Hepatic stellate cell (primary cell): ENCODE measurements at places on chromosomes 11 and 22.

DNA sequence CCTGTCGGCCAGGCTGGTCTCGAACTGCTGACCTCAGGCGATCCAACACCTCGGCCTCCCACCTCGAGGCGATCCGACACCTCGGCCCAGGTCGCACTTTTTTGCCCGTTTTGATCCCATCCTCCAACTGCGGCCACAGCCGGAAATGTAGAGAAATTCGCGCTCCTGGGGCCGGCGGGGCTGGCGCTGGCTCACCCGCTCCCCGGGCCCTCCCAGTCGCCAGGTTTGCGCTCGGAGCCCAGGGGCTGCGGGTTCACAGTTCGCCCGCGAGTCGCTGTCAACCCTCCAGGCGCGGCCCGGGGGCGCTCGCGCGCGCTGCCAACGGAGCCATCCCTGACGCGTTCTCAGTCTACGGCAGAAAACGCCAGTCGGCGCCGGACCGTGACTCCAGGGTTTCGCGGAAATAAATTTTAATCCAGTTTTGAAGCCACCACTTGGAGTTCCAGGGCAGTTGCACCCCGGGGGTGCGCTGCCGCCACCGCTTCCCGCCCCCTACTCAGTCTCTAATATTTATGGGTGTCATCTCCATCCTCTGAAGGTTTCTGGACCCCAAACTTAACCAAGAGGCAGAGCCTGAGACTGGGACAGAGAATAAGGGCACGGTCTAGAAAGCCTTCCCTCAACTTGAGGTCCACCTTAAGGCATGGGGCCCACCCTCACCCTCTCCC is 1.5 kb upstream of the KLHDC7B start:
- DNase-seq = peak; percentile 88

GRCh38 chr11:117803896-117804295 is 6.9 kb upstream of the DSCAML1 start:
- DNase-seq = no peak

DNA sequence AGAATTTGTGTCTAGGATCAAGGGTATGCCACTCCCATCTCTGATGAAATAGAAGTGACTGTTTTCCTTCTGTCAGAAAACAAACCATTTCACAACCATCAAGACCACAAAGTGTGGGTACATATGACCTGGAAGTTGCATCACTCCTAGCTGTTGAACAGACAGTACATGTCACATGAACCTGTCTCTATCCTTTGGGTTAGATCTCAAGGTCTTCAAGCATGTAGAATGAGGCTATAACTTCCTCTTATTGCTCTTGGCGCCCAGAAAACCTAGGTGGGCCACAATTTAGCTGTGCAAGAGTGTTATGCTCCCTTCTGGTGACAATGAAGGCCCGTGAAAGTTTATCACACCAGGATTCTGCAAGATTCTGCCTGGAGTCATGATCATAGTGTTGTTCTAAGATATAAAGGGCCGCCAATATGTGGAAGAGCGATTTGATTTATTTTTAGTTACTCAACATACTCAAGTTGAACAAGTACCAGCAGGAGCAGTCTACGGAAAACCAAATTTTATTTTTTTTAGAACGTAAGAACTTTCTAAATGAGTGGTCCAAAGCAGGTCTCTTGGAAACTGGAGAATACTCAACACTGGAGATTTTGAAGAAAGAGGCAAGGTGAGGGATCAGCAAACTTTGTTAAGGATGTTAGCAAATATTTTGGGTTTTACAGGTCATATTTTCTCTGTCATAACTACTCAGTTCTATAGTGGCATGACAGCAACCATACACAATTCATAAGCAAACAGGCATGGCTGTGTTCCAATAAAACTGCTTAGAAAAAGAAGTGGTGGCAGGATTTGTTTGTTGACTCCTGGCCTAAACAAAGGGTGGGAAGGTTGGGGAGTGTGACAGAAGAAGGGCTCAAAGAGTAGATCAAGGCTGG is 101.8 kb downstream of the USP35 start:
- no peak for DNase-seq

DNA sequence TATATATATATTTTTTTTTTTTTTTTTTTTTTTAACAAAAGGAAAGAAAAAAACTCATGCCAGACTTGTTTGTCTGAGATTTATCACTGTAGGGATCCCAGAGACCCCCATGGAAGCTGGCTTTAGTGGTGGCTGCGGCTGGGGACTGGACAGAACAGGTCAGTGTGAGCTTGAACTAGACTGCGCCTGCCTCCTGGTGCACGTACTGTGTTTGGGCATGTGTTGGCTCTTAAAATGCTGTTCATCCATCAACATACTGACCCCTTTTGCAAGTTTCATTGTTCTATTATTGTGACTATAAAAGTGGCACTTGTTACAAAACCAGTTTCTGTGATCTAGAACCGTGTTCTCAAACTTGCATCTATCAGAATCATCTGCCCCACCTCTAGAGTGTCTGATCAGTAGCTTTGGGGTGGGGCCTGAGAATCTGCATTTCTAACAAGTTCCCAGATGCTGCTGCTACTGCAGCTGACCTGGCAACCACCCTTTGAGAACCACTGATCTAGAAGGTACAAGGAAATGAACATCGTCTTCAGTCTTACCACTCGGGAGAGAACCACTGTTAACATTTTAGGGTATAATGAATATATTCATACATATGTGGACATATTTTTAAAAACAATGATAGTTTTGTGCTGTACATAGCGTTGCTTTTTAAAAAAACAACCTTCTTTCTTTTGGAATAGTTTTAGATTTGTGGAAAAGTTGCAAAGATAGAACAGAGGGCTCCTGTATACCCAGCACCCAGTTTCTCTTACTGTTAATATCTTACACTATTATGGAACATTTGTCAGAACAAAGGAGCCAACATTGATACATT is 54.0 kb downstream of the ZNRF3 start:
- no peak for DNase-seq

DNA sequence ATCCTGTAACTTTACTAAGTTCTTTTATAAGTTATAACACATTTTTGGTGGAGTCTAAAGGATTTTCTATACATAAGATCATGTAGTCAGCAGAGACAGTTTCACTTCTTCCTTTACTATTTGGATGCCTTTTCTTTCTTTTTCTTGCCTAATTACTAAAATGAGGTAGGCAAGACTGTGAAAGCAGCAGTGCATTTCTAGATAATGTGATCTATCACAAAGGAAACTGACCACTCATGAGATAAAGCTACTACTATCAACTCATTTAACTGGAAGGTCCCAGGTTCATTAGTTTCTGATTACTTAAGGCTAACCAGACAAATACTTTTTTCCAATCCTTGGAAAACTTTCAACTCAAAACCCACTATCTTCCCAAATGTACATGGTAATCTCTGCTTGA is 196.2 kb upstream of the E2F8 start:
- DNase-seq = no peak

DNA sequence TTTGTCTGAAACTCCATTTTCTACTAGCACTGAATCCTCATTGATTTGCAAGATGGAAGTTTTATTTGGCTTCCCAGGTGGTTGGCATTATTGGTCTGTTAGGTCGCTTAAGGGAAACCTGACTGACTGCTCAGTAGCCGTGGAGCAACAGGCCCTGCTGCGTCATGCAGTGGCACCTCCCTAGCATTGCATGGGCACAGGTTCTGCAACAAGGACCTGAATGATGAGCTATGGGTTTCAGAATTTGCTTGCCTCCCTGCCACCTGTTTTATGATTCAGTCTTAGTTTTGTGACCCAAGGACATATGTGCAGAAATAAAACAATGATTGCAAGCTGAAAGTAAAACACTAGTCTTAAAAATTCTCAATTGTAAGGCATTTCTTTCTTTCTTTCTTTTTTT is 128.5 kb downstream of the SLC1A2 start:
- no peak for DNase-seq

DNA sequence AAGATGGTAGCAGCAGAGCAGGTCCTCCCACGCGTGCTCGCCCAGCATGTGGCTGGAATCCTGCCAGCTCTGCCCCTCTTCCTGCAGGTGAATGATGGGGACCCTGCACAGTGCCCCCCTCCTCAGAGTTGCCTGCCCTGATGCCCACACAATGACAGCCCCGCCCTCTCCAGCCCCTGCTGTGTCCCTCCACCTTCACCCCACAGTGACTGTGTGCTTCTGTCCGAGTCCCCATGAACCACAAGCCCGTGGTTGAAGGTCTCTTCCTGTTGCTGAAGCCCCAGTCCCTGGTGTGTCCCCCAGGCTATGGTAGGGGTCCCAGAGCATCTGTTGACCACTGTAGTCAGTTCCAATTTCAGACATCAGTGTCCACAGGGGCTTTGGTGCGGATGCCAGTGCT is 71.0 kb downstream of the BRD1 start:
- DNase-seq = no peak

- peak; percentile 47 for DNase-seq
These were observed 4.3 kb upstream of the OR51V1 start for GRCh38 chr11:5204787-5205186.

DNA sequence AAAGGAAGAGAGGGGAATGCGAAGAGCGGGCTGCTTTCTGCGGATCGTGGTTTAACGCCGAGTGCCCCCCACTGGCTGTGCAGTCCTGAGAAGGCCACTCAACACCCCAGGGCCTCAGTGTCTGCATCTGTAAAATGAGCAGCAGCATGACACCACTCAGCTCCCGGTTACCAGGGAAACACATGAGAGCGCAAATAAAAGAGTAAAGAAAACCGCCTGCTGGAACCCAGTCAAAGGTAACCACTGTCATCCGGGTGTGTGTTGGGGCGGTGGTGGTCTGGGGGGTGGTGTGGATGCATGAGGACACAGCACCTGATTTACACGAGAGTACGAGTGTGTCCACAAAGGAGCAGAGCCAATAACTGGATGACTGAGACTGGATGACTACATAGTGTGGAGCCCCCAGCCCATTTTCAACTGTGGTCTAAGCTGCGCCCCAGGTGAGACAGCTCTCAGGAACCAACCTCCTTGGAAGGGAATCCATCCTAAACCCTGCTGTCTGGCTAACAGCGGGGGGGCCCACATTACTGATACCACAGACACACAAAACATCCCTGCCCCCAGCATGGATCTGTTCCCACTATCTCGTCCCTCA is 5.7 kb downstream of the CELSR1 start:
- DNase-seq = no peak
